Activated naive CD4-positive, alpha-beta T cell treated with anti-CD3 and anti-CD28 coated beads, Interleukin-2, amount 50 U/mL, for 72 hours (primary cell): ENCODE measurements at places on chromosomes 5 and 9.

- DNase-seq: no peak
Observed at GRCh38 chr5:52502460-52502999, 285.2 kb upstream of the ITGA1 start.

DNA sequence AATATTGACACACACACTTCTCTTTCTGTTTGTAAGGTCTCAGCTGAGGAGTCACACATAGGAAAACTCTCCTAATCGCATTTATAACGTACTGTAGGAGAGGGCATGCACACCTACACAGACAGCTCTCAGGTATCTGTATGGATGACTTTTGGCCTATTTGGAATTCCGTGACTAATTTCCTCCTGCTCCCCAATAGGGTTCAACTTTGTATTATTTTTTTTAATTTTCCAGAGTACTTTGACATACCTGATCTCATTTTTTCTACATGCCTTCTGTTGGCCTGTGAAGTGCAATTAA lies 195.9 kb downstream of the ARHGAP26 start:
- DNase-seq: no peak

DNA sequence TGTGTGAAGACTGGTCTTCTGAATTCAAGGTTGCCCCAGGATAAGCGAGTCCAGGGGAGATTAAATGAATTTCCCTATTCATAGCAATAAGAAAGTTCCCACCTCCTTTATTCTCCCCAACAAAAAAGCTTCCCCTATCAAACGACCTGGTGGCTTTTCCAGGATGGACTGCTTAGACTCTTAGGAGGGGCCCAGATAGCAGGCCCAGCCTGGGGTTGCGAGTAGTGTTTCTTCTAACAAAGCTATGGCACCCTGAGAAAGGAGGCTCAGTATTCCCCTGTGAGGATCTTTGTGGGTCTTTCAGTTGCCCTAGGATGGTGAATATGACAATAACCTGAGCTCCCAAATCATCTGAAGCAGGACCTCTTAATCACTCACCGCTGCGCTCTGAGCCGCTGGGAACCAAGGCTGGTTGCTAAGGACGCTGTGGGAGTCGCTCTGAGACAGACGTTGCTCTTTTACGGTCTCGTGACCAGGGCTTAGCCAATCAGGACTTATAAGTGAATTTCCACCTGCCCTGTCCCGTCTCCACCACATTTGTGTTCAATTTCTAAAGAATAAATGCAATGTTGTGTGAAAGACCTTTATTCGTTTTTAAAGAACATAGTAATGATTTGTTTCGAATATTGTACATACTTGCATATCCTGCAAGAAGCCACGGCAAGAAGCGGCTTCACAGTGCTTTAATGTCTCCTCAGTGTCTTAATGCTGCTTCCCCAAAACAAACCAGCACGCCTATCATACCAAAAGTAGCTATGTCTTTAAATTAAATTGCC lies at the start of gene TMEM232:
Gene TMEM232, minus strand, starts transcription at position 423 of the 776 bp plus-strand sequence. CDS start 59,319 bp downstream, outside the sequence.
- peak; percentile 71 for DNase-seq

- DNase-seq: peak; percentile 78
Observed at GRCh38 chr9:137064027-137064879, 6.1 kb downstream of the SAPCD2 start.

- no peak for DNase-seq
Observed at GRCh38 chr9:2134391-2134790, 119.2 kb downstream of the SMARCA2 start.

- DNase-seq: no peak
Observed at GRCh38 chr9:89863141-89863540, 258.3 kb downstream of the GADD45G start.

GRCh38 chr9:85142968-85143367 lies 473.4 kb downstream of the NTRK2 start:
- DNase-seq: no peak

GRCh38 chr9:108160706-108161355 lies 671.3 kb upstream of the KLF4 start:
- DNase-seq: no peak

DNA sequence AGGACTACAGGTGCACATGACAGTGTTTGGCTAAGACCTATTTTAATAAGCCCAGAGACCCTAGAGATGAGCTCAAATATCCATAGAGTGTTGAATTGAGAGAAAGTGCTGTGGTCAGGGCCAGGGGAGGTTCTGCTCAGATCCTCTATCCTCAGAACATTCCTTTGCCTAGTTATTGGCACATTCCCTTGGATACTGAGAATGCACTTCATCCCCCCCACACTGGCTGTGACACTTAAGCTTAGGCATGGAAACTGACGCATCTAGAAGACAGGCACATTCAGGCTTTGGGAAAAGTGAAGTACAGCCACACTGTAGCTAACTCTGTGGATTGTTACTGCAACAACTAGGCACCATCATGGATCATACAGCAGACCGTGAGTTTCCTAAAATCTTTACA lies 27.1 kb upstream of the RASGRF2 start:
- no peak for DNase-seq

- DNase-seq: no peak
Observed at GRCh38 chr5:38888041-38888440, 42.2 kb downstream of the OSMR start.

- DNase-seq: no peak
Observed at GRCh38 chr5:121841892-121842291, 9.8 kb upstream of the FTMT start.

DNA sequence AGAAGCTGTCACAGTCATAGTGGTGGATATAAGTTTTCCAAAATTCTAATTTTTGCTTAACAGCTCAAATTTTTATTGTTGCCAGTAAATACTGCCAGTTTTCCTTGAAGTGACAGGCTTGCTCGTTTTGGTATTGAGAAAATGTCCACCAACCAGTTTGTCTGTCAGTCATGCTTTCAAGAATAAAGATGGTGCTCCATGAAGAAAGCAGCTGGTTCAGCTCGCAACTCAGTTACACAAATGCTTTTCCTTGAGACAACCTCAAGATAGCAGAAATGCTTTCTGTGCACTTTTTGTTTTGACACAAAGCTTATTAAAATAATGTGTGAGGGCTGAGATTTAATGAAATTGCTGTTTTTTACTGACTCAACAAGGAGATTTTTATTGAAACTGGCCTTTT lies 135.7 kb downstream of the LRRC70 start:
- DNase-seq: no peak

DNA sequence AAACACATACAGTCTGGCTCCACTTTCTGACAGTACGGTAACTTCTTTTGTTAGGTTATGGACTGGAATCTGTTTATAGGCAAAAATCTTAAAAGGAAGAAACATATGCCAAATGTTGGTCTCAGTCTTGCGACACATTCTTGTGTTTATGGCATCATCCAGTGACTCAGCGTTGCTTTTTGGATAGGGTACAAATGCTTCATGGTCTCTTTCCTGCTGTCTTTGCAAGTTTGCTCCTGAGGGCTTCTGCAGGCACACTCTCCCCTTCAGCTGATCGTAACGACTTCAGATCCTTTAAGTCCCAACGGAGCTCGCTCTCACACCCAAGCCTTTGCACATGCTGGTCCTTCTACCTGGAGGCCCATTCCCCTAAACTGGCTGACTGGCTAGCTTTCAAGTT lies 23.6 kb upstream of the TNFSF8 start:
- no peak for DNase-seq

DNA sequence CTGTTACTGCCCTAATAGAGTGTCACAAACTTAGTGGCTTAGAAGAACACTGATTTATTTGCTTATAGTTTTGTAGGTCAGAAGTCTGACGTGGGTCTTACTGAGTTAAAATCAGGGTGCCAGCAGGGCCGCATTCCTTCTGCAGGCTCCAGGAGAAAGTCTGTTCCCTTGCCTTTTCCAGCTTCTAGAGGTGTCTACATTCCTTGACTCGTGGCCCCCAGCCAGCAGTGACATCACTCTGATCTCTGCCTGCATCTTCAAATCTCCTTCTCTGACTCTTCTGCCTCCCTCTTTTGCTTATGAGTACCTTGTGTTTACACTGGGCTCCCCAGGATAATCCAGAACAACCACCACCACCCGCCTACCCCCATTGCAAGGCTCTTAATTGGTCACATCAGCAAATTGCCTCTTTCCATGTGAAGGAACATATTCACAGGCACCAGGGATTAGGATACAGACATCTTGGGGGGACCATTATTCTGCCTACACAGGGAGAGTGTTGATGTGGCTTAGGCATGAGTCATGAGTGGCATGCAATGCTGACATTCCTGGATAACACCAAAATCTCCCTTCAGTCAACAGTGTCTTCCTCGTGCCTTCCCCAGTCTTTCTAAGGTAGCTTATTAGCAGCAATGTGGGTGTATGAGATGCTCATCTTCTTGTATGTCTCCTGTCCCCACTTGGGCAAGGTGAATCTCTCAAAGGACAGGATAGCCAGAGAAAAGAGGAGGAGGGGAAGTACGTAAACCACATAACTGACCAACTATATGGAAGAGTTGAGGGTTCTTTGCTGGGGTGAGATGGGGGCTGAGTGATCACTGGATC lies 24.4 kb downstream of the CYFIP2 start:
- no peak for DNase-seq

DNA sequence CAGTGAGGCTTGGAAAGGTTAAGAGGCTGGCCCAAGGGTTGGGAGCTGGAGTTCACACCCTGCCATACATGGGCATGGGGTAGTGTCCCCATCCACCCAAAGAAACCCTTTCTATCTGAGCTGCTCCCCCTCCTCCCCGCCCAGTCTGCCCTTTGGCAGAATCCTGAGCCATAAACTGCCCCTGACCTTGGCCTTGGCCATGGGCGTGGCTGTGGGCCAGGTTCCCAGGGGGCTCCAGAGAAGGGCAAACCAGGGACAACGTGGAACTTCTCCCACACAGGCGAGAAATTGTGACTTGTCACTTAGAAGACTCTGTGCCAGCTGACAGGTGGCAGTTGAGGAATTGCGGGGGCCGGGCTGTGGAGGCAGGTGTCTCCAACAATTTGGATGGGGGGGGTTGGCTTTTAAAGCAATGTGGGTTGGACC lies 4.8 kb downstream of the FAM78A start:
- DNase-seq: no peak

DNA sequence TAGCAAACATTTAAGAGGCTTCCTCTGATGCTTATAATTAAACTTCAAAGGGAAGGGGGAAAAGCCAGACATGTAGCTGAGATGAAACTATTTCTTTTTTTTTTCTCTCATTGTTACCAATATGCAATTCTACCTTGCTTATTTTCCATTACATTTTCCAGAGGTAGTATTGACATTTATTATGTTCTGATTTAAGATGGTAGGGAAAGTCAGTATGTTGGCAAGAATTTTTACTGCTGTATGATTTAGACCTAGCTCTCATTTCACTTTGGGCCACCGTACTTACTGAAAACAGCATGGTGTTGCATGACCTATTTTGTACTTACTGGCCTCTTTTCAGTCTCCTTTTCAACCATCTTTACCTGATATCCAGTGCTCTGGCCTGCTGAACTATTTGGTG lies 9.6 kb upstream of the SPINK6 start:
- no peak for DNase-seq

GRCh38 chr9:3868466-3868865 lies 342.7 kb upstream of the RFX3 start:
- no peak for DNase-seq

GRCh38 chr9:81468084-81468595 lies 221.2 kb downstream of the TLE1 start:
- no peak for DNase-seq

DNA sequence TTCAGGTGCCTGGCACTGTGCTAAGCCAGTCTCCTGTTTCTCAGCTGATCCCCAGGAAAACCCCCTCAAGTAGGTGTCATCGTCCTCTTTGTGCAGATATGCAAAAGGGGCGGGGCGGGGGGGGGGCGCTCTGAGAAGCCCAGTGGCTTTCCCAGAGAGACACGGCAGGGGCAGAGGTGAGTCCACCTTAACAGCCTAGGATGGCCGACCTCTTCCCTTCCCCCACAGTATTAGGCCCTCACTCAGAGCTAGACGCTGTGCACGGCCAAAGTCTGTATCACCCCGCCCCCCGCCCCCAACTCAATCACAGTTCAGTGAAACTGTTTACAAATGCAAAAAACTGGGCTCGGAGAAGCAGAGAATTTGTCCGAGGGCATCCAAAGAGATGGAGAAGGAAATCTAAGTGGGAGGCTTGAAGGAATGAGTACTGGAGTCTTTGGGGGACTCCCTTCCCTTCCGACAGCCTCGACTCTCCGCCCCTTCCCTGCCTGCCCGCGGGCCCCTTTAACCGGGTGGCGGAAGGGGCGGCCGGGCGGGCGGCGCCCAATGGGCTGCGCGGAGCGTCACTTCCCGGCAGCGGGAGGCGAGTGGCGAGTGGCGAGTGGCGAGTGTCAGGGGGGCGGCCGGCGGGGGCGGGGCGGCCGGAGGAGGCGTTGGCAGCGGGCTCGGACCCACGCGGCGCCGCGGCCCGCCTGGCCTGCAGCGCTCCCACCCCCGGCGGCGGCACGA lies at the start of gene ERGIC1:
Gene ERGIC1, plus strand, starts transcription at position 566 of the 729 bp plus-strand sequence. Its CDS starts 163 bp downstream, at position 729.
- peak; percentile 81 for DNase-seq

- DNase-seq: no peak
Observed at GRCh38 chr5:96651047-96651446, 11.1 kb upstream of the CAST start.

- peak; percentile 84 for DNase-seq
Observed at GRCh38 chr9:137114613-137115393, at the start of gene DPP7. Gene DPP7, minus strand, starts transcription at chr9:137114733. Its CDS starts 20 bp downstream, at chr9:137114713.

GRCh38 chr5:181045316-181045715 lies 5.2 kb downstream of the BTNL9 start:
- no peak for DNase-seq

DNA sequence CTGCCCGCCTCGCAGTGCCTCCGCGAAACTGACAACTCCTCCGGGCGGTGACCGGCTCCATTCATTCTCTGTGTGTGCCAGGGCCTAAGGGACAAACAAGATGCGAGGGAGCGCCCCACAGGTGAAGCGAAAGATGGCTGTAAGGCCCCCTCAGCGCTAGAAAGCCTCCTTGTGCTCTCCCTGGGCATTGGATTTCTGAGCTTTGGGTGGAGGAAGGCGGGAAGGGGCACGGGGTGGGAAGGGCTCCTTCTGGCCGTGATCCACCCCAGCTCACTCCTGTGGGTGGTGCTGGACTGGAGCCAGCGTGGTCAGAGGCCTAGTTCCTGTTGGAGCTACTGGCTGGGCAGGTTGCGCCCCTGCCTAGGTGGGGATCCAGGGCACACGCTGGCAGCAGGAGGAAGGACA lies 943 bp downstream of the GALNT12 start:
- DNase-seq: no peak

GRCh38 chr5:6581090-6581489 lies 51.8 kb downstream of the NSUN2 start:
- DNase-seq: no peak

DNA sequence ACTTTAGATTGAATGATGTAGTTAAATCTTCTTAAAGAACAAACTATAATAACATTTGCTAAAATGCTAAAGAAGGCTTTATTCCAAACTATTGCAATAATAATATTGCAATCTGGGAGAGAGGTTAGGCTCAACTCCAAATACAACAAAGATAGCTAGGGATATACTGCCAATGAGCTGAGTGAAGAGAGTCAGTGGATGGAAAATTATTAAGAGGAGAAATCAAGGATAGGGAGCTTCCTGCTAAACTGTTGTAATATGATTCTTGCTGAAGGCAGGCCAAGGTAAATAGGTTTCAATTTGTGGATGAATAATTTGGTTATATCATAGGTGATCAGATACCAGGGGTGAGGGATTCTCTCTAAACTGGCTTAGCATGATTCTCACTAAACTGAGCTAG lies 1651.5 kb downstream of the EFNA5 start:
- no peak for DNase-seq
